ENCODE measurements at places on chromosomes 2 and 18.
A peak's percentile ranks its signal among the peaks of the same experiment; 100 is the strongest.

- DNase-seq: peak; percentile 85
These were observed 2.3 kb downstream of the EGR4 start for GRCh38 chr2:73291093-73291460.

- no peak for DNase-seq
These were observed 112.4 kb downstream of the MIB1 start for GRCh38 chr18:21853016-21853415.

GRCh38 chr2:61439241-61440002 lies 31.5 kb downstream of the USP34 start:
- DNase-seq: no peak

DNA sequence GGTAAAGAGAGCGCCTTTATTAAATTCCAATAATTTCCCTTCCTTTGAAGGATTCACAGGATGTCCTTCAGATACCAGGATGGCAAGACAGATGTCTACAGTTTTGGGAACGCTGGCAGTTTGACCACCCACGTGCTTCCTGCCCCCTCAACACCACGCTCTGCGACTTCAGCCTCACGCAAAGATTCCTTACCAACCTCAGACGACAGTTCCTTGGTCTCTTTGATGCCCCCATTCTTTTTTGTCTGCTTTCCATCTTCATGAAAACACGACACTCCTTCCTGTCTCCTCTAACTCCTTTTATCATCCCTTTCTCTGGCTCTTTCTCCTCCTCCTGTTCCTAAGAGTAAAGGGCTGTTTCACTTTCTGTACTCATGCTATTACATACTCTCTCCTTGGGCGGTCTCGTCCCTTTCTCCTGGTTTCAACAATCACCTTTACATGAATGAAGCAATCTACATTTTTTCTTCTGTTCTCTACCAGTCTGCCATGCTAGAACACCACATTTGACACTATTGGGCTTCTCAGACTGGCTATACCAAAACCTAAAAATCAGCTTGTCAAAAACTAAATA lies 189.9 kb upstream of the PGAP1 start:
- DNase-seq: no peak

DNA sequence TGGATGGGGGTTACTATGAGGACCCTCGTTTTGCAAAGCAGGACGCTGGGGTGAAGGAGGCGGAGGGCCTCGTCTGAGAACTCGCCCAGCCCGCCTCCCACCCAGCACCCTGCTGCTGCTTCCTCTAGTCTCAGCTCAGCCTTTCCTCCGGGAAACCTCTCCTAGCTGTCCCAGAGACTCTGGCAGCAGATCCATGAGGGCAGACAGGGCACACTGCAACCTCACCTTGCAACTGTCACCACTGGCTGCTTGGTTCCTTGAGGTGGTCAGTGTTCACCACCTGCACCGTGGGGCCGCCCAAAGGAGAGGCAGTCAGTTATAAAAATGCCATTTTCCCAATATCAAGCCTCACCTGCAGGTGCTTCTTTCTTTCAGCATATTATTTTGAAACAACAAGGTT lies 45.6 kb downstream of the PARD6G start:
- DNase-seq: no peak

DNA sequence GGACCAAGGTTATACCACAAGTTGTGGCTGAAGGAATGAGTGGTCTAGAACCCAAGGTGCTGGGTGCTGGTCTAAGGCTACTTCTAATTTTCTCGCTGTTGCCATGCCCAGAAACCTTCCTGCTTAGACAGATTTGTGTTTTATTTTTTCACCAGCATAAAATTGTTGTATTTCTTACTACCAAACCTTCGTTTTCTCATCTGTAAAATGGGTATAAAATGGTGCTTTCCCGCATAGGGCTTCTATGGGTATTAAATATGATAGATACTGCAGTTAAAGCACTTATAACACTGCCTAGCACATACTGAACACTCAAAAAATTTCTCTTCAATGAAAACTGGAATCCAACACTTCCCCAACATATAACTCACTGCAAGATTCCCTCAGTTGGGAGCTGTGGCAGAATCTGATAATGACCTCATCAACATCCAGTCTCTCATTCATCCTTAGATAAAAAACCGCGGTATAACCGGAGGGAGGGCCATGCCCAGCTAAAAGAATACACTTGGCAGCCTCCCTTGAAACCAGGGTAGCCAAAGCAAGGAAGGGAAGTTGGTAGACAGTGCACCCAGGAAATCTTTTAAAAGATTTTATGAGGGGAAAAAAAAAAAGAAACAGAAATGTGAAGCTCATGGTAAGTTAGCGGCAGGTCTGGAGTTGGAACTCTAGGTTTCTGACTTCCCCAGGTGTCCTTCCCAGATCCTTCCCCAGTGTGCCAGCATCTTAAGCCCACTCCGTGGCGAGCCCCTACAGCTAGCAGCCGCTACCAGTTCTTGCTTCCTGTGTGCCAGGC lies 1.2 kb downstream of the NEMP2 start:
- no peak for DNase-seq

- DNase-seq: no peak
These were observed 216.0 kb downstream of the ACKR3 start for GRCh38 chr2:236785611-236786057.

- DNase-seq: peak; percentile 70
These were observed 864 bp downstream of the LBH start for GRCh38 chr2:30231996-30232800.

Data from ELF-1 (cell line).